ENCODE measurements at places on chromosomes 11 and 22.

GRCh38 chr22:41398921-41399320, 17.2 kb downstream of the TEF start:
- no peak for DNase-seq

DNA sequence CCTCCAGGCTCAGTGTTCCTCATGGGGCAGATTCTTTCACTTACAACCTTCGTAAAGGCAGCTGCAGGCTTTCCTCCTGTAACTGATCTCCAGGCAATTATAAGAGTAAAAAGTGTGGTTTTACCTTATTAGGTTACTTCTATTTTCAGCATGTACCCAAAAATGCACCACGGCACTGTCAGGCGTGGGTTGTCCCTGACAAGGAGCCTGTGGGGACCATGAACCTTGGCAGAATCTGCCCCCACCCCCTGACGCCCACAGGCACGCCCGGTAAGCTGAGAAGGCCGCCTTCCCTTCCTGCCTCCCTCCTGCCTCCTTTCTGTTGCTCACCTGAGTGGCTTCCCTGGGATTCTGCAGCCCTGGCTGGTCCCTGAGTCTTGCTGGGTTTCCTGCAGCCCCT, 1383.3 kb downstream of the TBC1D22A start:
- no peak for DNase-seq

DNA sequence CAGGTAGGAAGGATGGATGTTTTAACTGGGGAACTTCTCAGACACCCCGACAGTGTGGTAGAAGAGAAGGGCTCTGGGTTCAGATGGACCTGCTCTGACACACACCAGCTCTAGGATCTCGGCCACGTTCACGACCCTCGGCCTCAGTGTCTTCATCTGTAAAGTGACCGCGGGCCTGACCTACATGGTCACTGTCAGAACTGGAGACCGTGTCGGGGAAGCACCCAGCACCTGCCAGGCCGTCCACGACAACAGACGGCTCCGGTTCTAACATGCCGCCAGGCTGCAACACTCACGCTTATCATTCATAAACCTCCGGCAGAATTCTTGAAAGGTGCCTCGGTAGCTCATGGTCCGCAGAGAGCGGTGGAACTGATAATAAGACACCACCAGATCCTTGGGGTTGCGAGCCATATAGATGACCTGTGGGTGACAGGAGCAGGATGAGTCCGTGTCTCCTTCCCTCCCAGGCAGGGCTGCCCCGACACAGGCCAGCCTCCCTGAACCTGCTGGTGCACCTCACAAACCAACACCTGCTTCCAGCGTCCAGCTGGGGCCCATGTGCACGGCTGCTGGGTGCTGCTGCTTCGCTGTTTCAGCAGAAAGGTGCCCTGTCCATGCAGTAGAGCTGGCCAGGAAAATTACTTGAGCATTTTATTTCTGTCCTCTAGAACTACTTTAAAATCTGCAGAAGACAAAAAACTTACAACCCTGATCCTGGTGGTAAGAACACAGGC, 23.6 kb downstream of the SULT4A1 start:
- no peak for DNase-seq

- DNase-seq, result no peak
Measured at GRCh38 chr11:66718320-66718971, 10.6 kb downstream of the SPTBN2 start.

- no peak for DNase-seq
Measured at GRCh38 chr11:2098691-2099515, 40.3 kb downstream of the IGF2 start.

DNA sequence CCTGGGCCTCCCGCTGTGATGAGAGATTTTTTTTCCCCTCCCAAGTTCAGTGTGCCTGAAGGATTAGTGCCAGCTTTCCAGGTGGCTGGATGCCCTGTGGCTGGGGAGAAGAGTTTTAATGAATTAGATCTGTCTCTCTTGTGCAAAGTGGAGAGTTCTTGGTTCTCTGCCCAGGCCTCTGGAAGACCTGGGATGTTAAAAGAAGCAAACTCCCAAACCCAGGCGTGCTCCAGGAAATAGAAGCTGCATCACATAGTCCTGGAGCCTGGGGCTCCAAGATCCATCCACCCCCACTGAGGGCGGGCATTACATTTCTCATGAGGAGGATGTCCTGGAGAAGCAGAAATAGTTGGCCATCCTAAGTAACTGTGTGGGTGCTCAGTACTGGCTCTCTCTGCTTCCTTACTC, 30.6 kb downstream of the SDHAF2 start:
- no peak for DNase-seq

- no peak for DNase-seq
Measured at GRCh38 chr11:64776875-64777274, 1.5 kb downstream of the SF1 start.

GRCh38 chr11:86247608-86248007, 3.1 kb downstream of the EED start:
- DNase-seq, result no peak

DNA sequence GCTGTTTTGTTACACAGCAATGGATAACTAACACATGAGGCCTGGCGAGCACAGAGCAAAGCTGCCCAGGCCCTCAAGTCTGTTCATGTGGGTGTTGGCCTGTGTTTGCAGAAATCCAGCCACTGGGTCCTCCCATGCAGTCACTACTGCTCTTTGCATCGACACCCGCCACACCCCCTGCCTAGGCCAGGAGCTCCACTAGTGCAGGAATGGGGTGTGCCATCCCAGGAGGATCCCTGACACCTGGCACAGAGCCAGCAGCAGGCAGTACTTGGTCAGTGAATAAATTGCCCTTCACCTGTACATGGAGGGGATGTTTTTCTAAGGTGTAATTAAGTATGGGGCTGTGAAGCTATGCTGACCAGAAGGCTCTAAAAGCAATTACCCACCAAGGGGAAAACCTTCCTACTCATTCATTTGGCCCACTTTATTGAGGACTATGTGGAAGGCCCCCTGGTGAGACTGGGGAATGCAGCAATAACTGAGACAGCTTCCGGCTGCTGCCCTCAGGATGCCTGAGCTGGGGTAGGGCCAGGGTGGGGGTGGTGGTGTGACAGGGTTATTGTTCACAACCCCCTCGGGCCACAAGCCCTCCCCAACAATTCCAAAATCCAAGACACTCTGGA, 160.8 kb downstream of the CRYBB2 start:
- no peak for DNase-seq

GRCh38 chr11:43523632-43524031, 156.9 kb upstream of the HSD17B12 start:
- DNase-seq, result no peak
